ENCODE measurements at places on chromosomes 1 and 21. TPM values are rescaled to one million over a fixed set of nuclear protein-coding genes. Genes with fewer than 3 reads are reported as not detected.

The PLA2G2C gene
- total RNA-seq, result 0.30 TPM

The ATP5PB gene
- 294 TPM for total RNA-seq

The TMCC2 gene
- 14.0 TPM for total RNA-seq

The UMODL1 gene
- not detected for total RNA-seq

The ECM1 gene
- total RNA-seq, result 1.6 TPM

The CFAP74 gene
- not detected for total RNA-seq

The PTBP2 gene
- 18.8 TPM for total RNA-seq

The CHRM3 gene
- total RNA-seq, result not detected

The S100A4 gene
- 181 TPM for total RNA-seq

The HPCAL4 gene
- 0.39 TPM for total RNA-seq

The C1orf87 gene
- not detected for total RNA-seq

The ANXA9 gene
- 0.32 TPM for total RNA-seq

The SPATA1 gene
- 1.5 TPM for total RNA-seq

The PCAT6 gene
- total RNA-seq, result 1.6 TPM

The AKR7A2 gene
- total RNA-seq, result 38.8 TPM

The EMC1 gene
- 54.0 TPM for total RNA-seq

The MSH4 gene
- total RNA-seq, result 0.60 TPM

The AKNAD1 gene
- total RNA-seq, result not detected

The CYP4X1 gene
- total RNA-seq, result not detected

The HCRTR1 gene
- total RNA-seq, result not detected

The LIN28A gene
- total RNA-seq, result not detected

DNA sequence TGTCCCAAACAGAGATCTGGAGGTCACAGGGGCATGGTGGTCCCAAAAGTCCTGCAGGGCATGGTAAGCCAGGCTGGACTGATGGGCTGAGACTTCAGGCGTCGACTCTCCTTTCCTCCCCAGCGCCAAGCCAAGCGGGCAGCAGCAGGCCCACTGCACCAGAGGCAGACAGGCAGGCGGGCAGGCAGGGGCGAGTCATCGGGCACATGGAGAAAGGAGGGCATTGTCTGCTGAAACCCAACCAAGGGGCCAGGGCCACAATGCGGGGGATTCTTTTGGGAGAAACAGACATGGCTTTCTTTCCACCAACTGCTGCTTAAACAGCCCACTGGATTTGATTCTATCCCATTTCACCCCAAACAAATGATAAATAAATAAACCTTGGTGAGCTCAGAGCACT, 46.2 kb downstream of the TRABD2B start:
- H3K27ac ChIP-seq, result no peak overlapping the region
- H3K4me1 ChIP-seq, result no peaks in the 10 kb centered on the region
- H3K27me3 ChIP-seq, result no peaks in the 10 kb centered on the region
- DNase-seq, result no peak

DNA sequence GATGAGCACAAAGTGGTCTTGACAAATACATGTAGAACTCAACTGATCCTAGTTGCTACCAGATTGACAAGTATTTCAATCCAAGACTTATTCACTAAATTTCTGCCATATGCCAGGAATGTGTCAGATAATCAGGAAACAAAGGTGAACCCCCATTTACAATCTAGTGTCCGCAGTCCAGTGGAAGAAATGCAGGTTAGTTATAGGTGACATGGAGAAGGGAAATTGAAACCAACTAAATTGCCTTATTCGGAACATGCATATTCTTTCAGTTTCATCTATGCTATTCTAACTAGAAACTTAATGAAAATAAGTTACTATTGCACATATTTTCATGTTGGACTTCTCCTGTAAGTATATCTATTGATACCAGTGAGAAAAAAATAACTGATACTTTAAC, 209.4 kb downstream of the COL24A1 start:
- no peaks in the 10 kb centered on the region for H3K4me1 ChIP-seq
- H3K36me3 ChIP-seq, result no peaks in the 10 kb centered on the region
- H3K27me3 ChIP-seq, result no peaks in the 10 kb centered on the region
- DNase-seq, result no peak
- H3K4me3 ChIP-seq, result no peak overlapping the region

GRCh38 chr21:25934771-25935224, 200.0 kb downstream of the GABPA start:
- H3K4me3 ChIP-seq, result no peak overlapping the region
- no peak for DNase-seq
- no peaks in the 10 kb centered on the region for H3K27me3 ChIP-seq
- peak overlapping the region; percentile 84 for H3K27ac ChIP-seq
- peaks cover 2% of the 10 kb centered on the region for H3K36me3 ChIP-seq
- H3K4me1 ChIP-seq, result peaks cover 10% of the 10 kb centered on the region

- DNase-seq, result no peak
These were observed 190.5 kb downstream of the TOMM20 start for GRCh38 chr1:234938135-234938534.

GRCh38 chr1:30964706-30965105, 56.1 kb upstream of the SDC3 start:
- H3K4me3 ChIP-seq, result no peak overlapping the region
- H3K27ac ChIP-seq, result peak overlapping the region; percentile 21
- no peaks in the 10 kb centered on the region for H3K27me3 ChIP-seq
- H3K36me3 ChIP-seq, result peaks cover 87% of the 10 kb centered on the region

- H3K4me3 ChIP-seq, result no peak overlapping the region
- peaks cover 2% of the 10 kb centered on the region for H3K27me3 ChIP-seq
- H3K4me1 ChIP-seq, result peaks cover 6% of the 10 kb centered on the region
- no peak overlapping the region for H3K27ac ChIP-seq
These were observed 5.1 kb downstream of the HSPB7 start for GRCh38 chr1:16012590-16013219.

GRCh38 chr1:183129921-183130690, 56.0 kb upstream of the LAMC2 start:
- no peak for DNase-seq
- H3K4me1 ChIP-seq, result no peaks in the 10 kb centered on the region
- H3K27ac ChIP-seq, result no peak overlapping the region
- H3K36me3 ChIP-seq, result no peaks in the 10 kb centered on the region

DNA sequence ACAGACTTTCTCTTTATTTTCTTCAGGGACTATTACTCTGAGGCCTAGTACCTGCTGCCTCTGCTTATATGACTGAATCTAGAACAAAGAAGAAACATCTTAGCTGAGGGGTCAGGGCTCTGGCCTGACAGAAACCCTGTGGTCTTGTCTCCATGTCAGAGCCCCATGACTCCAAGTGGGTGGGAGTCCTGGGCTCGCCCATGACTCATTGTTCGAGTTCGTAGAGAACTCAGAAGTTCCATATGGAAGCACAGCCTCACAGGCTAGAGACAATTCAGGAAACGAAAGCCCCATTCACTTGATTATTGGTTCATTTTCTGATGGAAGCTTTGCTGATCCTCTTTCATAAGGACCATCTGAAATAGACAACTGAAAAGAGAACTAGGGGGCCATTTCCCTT, 73.2 kb downstream of the CD58 start:
- no peak overlapping the region for H3K27ac ChIP-seq
- H3K4me3 ChIP-seq, result no peak overlapping the region
- no peak for DNase-seq
- no peaks in the 10 kb centered on the region for H3K27me3 ChIP-seq
- peaks cover 24% of the 10 kb centered on the region for H3K4me1 ChIP-seq

DNA sequence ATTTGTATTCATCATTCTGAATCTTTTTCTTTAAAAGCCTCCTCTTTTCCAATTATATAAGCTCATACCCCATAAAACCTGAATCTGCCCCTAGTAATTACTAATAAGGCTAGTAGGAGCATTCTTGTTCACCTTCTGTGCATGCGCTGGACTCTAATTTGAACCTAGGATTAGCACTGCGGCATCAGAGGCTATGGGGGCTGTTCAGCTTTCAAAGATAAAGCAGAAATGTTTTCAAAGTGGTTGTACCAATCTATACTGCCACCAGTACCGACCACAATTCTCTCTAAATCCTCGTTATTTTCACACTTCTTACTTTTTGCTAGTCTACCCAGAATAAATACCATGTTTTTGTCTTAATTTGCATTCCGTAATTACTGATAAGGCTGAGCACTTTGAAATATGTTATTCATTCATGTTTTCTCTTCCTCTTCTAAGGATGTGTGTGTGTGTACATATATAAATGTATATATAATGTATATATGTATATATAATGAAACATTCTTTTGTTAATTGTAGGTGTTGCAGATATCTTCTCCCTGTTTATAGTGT, 1.6 kb upstream of the DDX59 start:
- H3K27me3 ChIP-seq, result no peaks in the 10 kb centered on the region
- peaks cover 24% of the 10 kb centered on the region for H3K4me1 ChIP-seq
- peak overlapping the region; percentile 57 for H3K4me3 ChIP-seq
- H3K36me3 ChIP-seq, result peaks cover 6% of the 10 kb centered on the region

DNA sequence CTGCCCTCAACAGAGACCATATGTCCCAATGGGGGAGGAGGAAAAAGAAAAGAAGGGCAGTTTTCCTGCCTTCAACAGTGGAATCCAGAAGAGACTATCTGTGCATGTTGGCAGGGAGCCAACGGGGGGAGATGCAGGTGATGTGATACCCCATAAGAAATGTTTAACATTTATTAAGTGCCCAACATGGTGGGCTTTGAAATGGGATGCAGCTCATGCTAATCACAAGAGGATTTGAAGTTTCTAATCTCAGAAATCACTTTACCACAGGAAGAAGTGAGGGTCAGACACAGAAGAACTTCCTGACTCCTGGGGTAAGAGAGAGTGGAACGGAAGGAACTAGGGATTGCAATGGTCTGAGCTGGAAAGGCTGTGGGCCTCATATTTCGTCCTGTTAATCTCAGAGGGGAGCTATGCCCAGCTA, 16.2 kb downstream of the CSRP1 start:
- peaks cover 2% of the 10 kb centered on the region for H3K4me1 ChIP-seq
- no peak for DNase-seq
- H3K4me3 ChIP-seq, result no peak overlapping the region

DNA sequence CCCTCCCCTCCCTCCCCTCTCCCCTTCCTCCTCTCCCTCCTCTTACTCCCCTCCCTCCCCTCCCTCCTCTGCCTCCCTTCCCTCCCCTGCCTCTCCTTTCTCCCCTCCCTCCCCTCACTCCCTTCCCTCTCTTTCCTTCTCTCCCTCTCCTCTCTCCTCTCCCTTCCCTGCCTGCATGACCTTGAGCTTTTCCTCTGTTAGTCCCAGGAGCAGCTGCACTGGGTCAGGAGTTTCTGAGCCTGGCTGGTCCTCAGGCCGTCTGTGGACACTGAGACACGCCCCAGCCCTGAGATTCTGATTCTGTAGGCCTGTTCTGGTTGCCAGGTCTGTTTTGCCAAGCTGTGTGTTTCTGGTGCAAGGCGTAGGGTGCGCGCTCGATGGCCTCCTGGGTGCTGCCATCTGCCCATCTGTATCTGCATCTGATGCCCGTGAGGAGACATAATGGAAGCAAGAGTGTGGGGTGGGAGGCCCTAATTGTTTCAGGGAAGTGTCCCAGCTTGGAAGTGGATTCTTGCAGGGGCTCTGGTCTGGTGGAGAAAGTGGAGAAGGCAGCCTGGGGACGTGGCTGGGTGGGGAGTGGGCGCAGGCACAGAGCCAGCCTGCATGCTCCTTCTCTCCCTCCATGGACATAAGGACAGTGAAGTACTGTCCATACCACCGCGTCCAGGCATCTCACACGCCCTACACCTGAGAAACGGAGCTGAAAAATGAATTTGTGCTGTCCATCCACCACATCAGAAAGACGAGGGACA, 97.2 kb downstream of the WDR4 start:
- no peak overlapping the region for H3K4me3 ChIP-seq
- H3K27ac ChIP-seq, result no peak overlapping the region
- peaks cover 29% of the 10 kb centered on the region for H3K27me3 ChIP-seq
- H3K4me1 ChIP-seq, result peaks cover 27% of the 10 kb centered on the region
- no peaks in the 10 kb centered on the region for H3K36me3 ChIP-seq

GRCh38 chr21:32411350-32412161, 950 bp upstream of the EVA1C start:
- H3K4me1 ChIP-seq, result peaks cover 17% of the 10 kb centered on the region
- no peaks in the 10 kb centered on the region for H3K27me3 ChIP-seq
- H3K36me3 ChIP-seq, result no peaks in the 10 kb centered on the region
- peak overlapping the region; percentile 91 for H3K27ac ChIP-seq
- DNase-seq, result peak; percentile 52

- H3K4me1 ChIP-seq, result peaks cover 2% of the 10 kb centered on the region
- no peak overlapping the region for H3K4me3 ChIP-seq
- no peak for DNase-seq
- no peaks in the 10 kb centered on the region for H3K36me3 ChIP-seq
- H3K27me3 ChIP-seq, result peaks cover 39% of the 10 kb centered on the region
These were observed 23.0 kb upstream of the DDOST start for GRCh38 chr1:20684050-20684620.

DNA sequence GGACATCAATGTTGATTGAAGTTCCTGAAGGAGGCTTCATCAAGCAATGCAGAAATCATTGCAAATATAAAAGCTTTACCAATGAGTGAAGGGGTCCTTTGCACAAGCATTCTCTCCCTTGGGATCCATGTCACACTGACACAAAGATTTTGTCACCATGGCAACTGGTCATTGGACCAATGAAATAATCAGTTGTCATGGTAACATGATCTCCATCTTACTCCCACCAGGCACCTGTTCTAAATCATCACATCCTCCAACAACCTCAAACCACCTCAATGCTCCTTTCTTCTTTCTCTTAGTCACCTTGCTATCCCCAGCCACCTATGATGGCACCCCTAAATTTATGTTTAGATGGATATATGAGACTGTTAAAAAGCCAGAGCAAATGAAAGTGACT, 13.5 kb upstream of the FOXJ3 start:
- H3K27me3 ChIP-seq, result peaks cover 31% of the 10 kb centered on the region

- peaks cover 40% of the 10 kb centered on the region for H3K36me3 ChIP-seq
- H3K4me1 ChIP-seq, result peaks cover 47% of the 10 kb centered on the region
- no peak for DNase-seq
- peak overlapping the region; percentile 98 for H3K27ac ChIP-seq
These were observed 544 bp upstream of the CCT8 start for GRCh38 chr21:29074007-29074376.

GRCh38 chr21:33811167-33812010, 104.2 kb downstream of the ATP5PO start:
- no peak for DNase-seq
- no peaks in the 10 kb centered on the region for H3K27me3 ChIP-seq
- peaks cover 5% of the 10 kb centered on the region for H3K4me1 ChIP-seq

DNA sequence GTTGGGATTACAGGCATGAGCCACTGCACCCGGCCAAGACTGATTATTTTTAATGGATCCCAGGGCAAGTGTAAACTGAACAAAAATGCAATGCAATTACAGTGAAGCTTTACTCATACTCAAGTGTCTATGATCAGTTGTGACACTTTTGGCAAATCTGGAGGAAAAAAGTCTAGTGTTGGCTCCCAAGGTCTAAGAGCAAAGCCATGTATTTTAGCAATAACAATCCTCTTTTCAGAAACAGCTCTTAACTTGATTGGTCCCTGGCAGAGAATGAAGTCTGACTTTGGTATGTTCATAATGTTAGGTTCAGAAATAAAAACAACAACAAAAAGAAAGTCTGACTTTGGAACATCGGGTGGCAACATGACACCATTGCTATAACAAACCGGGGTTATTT, 40.2 kb upstream of the C1orf53 start:
- H3K27me3 ChIP-seq, result peaks cover 27% of the 10 kb centered on the region
- no peaks in the 10 kb centered on the region for H3K4me1 ChIP-seq
- H3K36me3 ChIP-seq, result no peaks in the 10 kb centered on the region

GRCh38 chr1:1285102-1285571, 4.9 kb downstream of the SCNN1D start:
- peaks cover 1% of the 10 kb centered on the region for H3K4me1 ChIP-seq
- no peaks in the 10 kb centered on the region for H3K36me3 ChIP-seq
- no peak overlapping the region for H3K27ac ChIP-seq
- no peaks in the 10 kb centered on the region for H3K27me3 ChIP-seq
- DNase-seq, result no peak
- no peak overlapping the region for H3K4me3 ChIP-seq

- H3K36me3 ChIP-seq, result no peaks in the 10 kb centered on the region
- DNase-seq, result no peak
- no peaks in the 10 kb centered on the region for H3K4me1 ChIP-seq
These were observed 2.5 kb downstream of the PDZK1IP1 start for GRCh38 chr1:47187231-47187925.

GRCh38 chr1:90706437-90707362, 10.4 kb downstream of the BARHL2 start:
- peaks cover 5% of the 10 kb centered on the region for H3K4me1 ChIP-seq
- peaks cover 83% of the 10 kb centered on the region for H3K27me3 ChIP-seq
- no peaks in the 10 kb centered on the region for H3K36me3 ChIP-seq
